ENCODE measurements at places on chromosomes 12 and 14. TPM values are rescaled to one million over a fixed set of nuclear protein-coding genes. Genes with fewer than 3 reads are reported as not detected.

Gene RERG
- polyA plus RNA-seq: 2.0 TPM

Gene BIN2
- 0.40 TPM for polyA plus RNA-seq

Gene DNM1L
- polyA plus RNA-seq: 62.6 TPM

Gene SLC22A17
- 1.1 TPM for polyA plus RNA-seq

Gene OAS1
- 1.8 TPM for polyA plus RNA-seq

Gene GLIPR1
- polyA plus RNA-seq: 0.52 TPM
